ENCODE measurements at places on chromosomes 3 and 15. TPM values are rescaled to one million over a fixed set of nuclear protein-coding genes. Genes with fewer than 3 reads are reported as not detected.

Gene IGDCC3
- polyA plus RNA-seq: under 0.01 TPM

Gene GOLGA8J
- polyA plus RNA-seq: not detected

Gene SYNM
- 0.69 TPM for polyA plus RNA-seq

Gene NR1I2
- polyA plus RNA-seq: 50.6 TPM

Gene ISLR
- 7.8 TPM for polyA plus RNA-seq

Gene TIMP4
- 5.4 TPM for polyA plus RNA-seq

Gene ZNF662
- polyA plus RNA-seq: 2.1 TPM

Gene ADCY5
- polyA plus RNA-seq: 5.4 TPM

DNA sequence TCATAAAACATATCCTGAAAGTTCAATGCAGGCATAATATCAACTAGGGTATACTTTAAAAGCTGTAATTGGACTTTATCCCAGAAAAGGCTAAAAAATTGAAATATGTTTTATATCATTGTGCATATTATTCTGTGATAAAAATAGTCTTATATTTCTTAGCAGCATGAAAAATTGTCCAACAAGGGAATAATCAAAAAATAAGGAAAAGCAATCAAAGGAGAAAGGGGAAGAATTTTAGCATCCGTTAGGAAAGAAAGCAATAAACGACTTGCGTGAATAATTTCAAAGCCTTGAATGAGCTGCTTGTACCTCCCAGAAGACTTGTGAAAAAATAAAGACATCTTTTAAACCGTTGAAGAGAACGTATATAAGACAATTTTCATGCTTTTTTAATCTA is 1369.8 kb upstream of the GBE1 start:
- no peak for DNase-seq

- no peak for DNase-seq
These were observed 225.0 kb downstream of the EPHA3 start for GRCh38 chr3:89332386-89332785.

DNA sequence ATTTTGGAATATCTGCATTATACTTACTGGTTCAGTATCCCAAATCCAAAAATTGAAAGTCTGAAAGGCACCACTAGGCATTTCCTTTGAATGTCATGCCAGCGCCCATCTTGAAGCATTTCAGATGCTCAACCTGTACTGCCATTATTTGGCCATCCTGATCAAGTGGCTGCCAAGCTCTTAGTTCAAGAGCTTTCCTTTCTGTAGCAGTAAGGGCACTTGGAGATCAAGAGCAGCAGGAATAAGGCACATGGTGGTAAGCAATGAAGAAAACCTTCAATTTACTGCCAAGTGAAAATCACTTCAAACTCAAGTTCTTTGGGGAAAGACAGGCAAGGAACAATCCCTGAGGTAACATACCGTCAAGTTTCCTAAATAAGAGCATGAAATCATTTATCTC is 10.0 kb downstream of the RHOA start:
- DNase-seq: no peak

DNA sequence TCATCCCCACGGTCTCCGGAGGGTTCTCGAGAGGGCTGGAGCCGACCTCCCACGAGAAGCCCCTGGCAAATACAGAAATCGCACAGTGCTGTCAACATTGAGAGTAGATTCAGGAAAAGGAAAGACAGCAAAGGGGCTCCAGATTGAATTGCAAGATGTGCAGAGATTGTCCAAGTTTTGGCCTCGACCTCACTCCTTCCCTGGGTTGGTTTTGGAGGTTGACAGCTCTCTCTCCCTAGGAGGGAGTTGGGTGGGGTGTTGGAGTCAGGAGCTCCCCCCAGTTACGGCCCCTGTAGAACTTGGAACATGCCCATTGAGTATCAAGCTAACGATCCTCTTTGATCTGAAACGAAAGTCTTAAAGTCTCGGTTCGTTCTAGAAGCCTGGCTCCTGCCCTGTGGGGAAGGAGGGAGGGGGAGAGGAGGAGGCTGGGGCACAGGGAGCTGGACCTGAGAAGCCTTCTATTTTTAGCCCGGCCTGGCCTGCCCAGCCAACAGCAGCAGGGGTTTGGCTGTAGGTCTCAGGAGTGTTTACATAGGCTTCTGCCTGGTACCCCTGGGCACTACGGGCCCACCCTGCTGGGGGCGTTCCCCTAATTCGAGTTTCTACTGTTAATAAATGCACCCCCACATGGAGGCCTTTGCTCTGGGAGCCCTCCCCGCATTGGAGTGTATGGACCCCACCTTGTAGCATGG is 672 bp upstream of the KY start:
- peak; percentile 84 for DNase-seq

GRCh38 chr3:157284688-157285087 is 124.7 kb upstream of the CCNL1 start:
- no peak for DNase-seq

GRCh38 chr3:160038862-160039562 is 50.4 kb downstream of the IL12A start:
- DNase-seq: peak; percentile 63

DNA sequence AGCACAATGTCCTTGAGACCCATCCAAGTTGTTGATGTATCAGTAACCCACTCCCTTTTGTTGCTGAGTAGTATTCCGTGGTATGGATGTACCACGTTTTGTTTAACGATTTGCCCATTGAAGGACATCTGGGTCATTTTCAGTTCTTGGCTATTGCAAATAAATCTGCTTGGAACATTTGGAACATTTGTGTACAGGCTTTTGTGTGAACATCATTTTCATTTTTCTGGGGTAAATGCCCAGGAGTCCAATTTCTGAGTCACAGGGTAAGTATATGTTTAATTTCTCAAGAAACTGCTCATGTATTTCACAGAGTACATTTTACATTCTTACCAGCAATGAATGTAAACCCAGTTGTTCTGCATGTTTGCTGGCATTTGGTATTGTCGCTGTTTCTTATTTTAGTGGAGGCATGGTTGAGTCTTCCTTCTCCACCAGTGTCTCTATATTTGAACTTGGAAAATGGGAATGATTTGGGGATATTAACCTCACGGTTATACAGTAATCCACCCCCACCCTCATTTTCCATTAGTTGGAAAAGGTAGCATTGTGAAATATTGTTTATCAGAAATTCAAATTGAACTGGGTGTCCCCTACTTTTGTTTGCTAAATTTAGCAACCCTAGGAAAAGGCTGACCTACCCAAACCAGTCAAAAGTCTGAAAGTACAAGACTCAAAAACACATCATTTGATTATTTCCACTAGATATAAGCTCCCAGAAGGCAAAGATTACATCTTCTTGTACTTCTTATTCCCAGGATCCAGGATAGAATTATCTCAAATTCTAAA is 30.8 kb downstream of the POMGNT2 start:
- DNase-seq: no peak

- no peak for DNase-seq
These were observed 35.5 kb upstream of the PLXNA1 start for GRCh38 chr3:126947429-126947828.

DNA sequence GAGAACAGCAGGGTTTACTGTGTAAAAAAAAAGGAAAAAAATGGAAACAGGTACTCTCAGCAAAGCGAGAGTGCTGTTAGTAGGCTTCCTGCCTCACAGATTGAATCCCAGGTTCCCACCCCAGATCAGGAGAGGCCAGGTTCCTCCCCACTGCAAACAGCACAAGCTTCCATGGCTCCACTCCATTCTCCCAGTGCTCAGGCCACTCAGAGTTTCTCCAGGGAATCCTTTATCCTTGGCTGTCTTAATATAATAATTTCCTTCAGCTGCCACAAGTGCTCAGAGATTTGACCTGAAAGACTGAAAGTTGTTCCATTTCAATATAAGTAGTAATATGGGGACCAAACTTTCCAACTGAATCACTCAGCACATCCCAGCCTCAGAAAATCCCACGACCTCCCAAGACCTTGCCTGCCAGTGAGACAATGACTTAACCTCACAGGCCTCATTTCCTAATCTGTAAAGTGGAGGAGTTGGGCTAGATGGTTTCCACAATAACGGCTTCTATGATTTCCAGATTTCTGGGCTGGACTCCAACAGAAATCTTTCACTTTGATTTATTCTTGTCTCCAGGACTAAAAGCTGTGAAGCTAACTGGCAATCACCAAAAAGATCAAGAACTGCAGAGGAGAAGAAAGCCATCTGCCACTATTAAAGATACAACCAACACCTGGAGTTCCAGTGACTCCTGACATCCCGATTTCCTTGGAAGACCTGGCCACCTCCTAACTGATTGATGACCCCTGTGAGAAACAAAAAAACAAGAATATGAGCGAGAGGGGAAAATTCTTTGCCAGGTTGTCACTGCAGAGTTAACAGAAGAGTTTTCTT is 289.5 kb downstream of the NEK10 start:
- DNase-seq: no peak

DNA sequence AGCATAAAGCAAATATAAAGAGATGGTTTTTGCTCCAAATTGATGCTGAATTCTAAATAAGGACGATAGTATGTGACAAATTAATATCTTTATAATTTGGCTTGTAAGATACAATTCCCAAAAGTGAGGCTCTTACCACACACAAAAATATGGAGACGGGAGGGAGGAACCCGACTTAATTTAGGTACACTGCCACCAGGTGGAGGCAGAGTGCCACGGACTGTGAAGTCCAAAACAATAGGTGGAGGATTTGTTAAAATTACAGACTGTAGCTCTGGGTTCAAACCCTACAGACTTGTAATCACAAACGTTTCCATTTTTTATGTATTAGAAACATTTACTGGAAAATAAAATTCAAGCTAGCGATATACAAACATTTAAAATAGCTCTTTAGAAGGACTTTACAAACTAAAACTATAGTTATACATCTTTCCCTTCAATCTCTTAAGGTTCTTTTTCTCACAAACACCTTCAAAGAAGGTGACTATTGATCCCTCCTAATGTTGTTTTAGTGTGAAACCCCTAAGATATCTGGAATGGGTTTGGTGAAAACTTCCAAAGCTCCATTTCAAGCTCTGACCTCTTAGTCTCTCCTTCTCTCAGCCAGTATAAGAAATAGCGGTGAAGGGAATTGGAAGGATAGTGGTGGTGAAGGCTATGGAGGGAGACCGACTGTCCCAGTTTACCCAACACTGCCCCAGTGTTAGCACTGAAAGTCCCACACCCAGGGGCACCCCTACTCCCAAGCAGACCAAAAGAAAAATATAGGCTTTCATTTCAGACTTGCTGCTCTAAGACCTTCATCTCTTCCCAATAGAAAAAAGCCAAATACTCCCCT is 89.7 kb downstream of the AQP9 start:
- peak; percentile 82 for DNase-seq

DNA sequence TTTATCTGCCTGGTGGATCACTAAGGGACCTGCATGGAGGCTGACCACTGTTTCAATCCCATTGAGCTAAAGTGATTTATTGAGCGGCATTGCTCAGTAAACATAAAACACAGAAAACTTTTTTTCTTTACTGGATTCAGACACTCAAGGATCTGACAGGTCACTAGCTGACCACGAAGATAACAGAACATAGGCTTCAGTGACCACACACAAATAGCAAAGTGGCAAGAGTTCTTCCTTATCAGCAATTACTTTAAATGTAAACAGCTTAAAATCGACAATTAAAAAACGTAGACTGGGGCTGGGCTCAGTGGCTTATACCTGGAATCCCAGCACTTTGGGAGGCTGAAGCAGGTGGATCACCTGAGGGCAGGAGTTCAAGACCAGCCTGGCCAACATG is 48.7 kb downstream of the STAG1 start:
- no peak for DNase-seq

DNA sequence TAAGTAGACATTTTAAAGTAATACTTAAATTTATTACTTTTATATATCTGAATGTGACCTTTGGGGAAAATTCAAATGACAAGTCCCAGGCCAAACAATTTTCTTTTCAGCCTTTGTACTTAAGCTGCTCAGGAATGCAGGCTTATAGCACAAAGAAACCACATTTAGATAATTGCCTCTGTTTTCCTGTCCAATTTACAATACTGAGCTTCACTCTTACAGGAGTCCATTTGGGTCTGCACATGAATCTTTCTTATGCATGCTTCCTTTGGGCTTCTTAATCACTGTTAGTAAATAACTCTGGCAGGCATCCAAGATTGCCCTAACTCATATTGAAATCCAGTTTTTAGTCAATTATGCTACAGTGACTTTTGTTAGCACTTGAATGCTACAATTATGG is 459.4 kb upstream of the TGFBR2 start:
- no peak for DNase-seq

DNA sequence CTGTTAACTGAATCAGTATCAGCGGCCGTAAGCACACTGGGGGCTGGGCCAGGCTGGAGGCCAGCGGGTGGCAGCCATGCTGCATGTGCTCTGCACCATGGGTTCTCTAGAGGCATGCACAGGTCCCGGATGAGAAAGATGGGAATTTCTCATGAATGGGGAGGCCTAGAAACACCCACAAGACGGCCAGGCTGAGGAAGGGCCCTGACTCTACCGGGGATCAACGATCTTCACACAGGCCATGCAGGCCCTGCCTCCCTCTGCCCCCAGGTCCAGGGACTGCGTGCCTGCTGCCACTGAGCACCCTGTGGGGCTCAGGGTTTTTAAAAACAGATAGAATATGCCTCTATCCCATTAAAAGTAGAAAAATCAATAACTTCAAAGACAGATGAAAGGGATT is 32.7 kb downstream of the SLC41A3 start:
- DNase-seq: no peak

DNA sequence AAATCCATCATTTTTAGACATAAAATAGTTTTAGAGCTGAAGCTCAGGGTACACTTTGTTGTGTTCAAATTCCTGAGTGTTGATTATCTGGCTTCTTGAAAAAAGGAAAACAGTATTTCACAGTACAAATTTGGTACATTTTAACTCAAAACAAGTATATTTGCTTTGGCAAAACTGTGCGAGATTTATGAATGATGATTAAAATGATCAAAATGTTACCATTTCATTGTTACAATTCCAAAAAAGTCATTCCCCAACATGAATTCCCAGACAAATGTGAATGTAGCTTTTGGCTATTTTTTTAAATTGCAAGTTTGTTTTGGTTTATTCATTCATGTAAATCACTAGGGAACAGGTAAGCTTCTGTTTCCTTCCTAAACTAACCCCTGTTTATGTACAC is 347.4 kb upstream of the DCBLD2 start:
- DNase-seq: no peak

DNA sequence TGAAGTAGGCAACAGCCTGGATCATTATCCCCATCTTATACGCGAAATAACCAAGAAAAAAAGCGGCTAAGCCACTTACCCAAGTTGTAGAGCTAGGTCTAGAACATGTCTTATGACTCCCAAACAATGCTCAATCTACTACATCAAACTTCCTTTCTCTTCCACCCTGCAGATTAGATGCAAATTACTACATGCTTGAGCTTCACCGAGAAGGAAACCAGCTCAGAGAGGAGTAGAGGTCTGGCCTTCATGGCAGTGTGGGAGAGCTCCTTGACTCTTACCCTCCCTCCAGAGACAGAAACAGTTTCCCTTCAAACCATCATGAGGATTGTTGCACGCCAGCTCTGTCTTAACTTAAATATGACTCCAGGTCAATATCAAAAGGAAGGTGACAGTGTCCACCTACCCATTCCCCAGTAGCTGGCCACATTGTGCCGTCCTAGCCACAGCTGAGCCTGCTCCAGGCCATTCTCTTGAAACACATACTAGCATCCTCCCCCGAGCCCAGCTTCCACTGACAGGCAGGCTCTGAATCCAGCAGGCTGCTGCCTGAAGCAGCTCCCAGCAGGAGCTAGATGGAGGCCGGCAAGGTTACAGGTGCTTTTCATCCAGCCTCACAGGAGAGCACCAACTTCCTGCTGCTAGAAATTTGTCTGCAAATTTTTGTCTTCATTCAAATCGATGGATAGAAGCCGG is 56.8 kb downstream of the CPN2 start:
- peak; percentile 55 for DNase-seq

Data from sigmoid colon (tissue), 7 donors.